ENCODE measurements at places on chromosomes 5 and 9.

DNA sequence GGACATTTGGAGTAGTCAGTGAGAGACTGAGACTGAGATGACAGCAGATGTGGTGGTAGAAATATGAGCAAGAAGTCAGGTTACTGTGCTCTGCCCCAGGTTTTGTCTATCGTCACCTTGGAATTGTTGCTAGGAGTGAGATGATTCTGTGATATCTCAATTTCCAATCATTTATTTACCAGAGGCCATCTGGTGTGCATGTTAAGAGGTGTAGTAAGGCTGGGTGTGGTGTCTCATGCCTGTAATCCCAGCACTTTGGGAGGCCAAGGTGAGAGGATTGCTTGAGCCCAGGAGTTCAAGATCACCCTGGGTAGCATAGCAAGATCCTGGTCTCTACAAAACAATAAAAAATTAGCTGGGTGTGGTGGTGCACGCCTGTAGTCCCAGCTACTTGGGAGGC lies 38.6 kb upstream of the CARTPT start:
- no peak for DNase-seq

GRCh38 chr9:116668970-116669695 lies 18.0 kb upstream of the TRIM32 start:
- DNase-seq = no peak

- DNase-seq = no peak
These were observed 16.5 kb downstream of the LVRN start for GRCh38 chr5:115978779-115979178.

DNA sequence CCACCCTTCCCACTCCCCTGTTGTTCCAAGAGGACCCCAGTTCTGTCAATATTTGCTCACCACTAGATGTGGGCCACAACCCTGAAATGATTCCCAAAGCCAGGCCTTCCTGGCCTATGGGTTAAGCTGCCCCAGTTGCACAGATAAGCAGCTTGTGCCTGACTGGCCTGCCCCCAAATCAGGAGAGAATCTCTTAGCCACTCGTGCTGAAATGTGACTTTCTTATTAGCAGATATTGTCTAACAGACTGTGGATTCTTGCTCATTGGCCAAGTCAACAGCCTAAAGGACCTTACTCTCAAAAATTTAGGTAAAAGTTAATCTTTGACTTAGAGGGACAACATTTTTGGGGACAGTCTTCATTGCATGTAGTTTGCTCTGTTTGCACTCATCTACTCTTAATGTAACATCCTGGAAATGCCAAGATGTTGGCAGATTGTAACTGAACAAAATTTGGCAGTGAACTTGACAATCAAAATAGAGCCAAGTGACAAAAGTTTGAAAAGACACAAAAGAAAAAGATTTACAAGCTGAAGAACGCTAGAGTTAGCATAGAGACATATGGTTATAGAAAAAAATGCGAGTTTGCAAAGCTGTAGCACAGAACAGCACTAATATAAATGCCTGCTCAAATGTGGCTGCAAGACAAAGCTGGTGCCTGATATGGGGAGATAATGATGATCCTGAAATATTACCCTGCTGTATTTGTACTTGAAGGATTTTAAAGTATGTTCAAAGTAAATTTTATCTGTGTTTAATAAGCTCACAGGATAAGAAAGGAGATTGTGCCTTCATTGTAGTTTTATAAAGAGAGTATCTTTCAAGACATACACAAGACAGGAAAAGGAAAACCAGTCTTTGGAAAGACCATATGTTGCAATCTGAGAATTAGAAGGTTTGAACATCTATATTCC lies 29.0 kb upstream of the FSD1L start:
- DNase-seq = no peak

- no peak for DNase-seq
These were observed 15.0 kb downstream of the TRPC7 start for GRCh38 chr5:136350343-136350742.

DNA sequence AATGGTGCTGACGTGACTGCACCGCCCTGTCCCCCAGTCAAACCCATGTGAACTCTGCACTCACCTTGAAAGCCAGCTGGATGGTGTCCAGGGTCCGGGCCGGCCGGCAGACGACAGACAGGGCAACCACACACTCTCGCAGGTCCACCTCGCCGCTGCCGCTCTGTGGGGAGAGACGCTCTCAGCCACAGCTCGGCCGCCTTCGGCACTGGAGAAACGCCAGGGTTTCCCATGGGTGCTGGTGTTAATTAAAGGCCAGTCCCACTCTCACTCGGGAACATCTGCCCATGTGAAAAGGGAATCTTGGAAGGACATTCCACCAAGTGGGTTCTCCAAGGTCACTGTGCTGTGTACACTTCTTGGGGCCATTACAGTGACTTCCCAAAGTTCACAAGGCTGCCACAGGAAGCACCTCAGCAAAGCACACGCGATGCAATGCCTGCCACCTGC lies 25.5 kb upstream of the SLC6A3 start:
- DNase-seq = no peak

- no peak for DNase-seq
These were observed 266.8 kb downstream of the NDUFS4 start for GRCh38 chr5:53827211-53827651.

DNA sequence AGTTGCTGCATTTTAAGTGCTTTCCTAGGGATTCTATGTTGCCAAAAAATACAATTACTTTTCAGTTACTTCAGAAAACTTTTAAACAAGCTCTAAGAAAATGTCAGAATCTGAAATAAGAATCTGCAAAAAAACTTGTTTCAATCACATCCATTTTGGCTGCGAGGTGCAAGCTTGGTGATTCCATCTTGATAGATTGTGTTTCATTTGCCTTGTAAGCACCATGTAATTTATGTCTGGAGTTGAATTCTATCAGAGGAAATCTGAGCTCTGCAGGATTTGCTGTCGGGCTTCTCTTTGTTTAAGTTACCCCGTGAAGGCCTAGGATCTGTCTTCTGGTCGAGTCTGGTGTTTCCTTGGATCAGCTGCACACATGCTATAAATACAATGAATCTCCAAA lies 40.4 kb upstream of the MAN2A1 start:
- no peak for DNase-seq

DNA sequence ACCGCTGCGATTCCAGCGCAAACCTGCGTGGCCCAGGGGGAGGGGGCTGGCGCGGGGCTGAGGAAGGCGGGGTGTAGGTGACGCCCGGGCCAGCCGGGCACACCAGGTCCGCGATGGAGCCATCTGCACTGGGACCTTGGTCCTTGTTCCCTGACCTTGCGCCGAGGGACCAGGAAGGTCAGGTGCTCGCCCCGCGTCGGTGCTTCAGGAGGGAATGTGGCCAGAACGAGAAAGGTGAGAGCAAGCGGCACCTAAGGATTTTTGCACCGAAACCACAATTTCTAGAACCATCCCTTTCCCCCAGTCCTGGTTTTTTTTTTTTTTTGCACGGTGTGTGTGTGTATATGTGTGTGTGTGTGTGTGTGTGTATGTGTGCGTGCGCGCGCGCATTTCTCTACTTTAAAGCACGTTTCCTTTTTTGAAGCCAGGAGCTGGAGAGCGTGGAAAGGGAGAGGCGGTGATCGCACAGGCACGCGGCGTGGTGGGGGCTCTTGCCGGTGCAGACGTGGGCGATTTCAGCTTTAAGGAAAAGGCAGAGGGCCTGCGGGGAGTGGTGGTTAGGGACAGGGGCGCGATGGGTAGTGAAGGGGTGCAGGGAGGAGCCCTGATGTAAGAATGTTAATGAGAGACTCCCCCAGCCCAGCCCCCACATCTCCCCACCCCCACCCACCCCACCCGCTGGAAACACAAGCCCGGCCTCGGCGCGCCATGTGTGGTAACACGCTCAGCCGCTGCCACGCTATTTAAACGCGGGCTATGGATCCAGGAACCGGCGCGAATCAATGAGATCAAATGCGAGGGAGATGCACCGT lies at the start of gene NPR3:
NPR3 (plus strand) TSS at position 772 of the 812 bp plus-strand sequence. CDS start 456 bp downstream, outside the sequence.
- no peak for DNase-seq

DNA sequence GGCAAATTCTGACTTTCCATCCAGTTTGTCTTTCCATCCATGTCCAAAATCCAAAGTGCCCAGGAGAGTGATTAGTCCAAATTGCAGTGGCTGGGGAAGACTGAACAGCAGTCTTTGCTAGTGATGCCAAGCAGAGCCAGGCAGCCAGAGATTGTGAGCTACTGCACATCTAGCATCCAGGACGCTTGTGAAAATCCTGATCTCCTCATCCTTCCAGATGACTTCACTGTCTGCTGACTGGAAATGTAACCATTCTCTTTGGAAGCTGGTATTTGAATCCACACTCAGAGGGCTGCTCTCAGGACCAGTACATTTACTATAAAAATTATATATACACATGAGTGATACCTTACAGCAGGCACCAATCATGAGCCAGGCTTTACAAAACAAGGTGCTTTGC lies 49.6 kb downstream of the MACROH2A1 start:
- no peak for DNase-seq

GRCh38 chr9:133396952-133397351 lies 20.8 kb downstream of the STKLD1 start:
- DNase-seq = no peak

DNA sequence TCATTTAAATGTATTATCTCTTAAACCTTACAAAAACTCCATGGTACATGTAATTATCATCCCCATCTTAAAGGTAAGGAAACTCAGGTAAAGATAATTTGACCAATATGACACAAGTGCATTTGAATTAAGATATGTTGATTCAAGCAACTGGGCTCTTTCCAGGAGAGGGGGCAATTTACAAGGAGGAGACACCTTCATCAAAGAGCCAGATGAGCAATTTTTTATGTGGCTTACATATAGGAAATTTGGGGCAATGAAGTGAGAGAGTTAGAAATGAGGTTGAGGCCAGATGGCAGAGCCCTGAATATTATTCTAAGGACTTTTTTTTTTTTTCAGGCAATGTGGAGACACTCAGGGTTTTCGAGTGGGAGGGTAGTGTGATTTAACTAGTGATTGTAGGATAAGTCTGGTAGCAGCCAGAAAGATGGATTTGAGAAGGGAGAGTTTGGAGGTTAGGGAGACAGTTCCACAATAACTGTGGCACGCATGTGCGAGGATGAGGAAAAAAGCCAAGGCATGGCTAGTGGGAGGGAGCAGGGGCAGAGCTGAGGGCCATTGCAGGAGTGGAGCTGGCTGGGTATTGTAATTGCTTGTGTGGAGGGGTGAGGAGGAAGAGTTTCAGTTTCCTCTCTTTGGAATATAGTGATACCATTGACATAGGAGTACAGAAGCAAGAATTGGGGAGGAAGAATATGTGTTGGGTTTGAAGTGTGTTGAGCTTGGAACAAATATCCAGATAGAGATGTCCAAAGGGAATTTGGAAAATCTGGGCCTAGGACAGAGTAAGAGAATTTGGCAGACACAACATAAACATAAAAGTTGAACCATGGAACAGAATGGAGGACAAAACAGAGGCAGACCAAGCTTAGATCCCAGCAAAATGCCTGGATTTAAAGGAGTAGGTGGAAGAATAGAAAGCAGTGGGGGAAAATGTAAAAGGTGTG lies 72.0 kb downstream of the ACTBL2 start:
- no peak for DNase-seq

DNA sequence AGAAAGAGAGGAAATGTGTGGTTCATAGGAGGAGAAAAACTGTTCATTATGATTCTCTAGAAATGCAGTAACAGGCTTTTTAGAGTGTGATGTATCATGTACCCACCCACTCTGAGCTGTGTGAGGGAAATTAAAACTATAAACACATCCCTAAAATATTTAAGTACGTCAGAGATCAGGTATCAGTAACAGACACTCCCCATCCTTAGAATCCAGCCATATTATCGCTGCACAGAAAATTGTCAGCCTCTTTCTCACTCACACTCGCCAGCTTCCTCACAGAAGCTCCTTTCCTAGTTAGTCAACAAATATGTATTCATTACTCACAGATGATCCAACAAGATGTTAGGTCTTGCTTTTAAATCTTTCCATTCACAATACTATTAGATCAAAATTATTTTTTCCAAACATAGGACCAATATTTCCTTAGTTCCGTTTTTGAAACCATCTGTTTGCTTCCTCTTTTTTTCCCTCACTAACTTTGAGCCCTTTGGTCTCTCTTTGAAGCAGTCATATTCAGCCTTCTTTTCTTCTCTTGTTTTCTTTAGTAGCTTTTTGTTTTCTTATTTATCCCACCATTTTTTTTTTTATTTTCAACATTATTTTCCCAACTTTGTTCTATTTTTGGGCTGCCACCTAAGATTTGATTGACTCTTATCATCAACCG lies 13.6 kb upstream of the MAST4 start:
- DNase-seq = no peak

- no peak for DNase-seq
These were observed 26.9 kb upstream of the CEMIP2 start for GRCh38 chr9:71795097-71795813.

DNA sequence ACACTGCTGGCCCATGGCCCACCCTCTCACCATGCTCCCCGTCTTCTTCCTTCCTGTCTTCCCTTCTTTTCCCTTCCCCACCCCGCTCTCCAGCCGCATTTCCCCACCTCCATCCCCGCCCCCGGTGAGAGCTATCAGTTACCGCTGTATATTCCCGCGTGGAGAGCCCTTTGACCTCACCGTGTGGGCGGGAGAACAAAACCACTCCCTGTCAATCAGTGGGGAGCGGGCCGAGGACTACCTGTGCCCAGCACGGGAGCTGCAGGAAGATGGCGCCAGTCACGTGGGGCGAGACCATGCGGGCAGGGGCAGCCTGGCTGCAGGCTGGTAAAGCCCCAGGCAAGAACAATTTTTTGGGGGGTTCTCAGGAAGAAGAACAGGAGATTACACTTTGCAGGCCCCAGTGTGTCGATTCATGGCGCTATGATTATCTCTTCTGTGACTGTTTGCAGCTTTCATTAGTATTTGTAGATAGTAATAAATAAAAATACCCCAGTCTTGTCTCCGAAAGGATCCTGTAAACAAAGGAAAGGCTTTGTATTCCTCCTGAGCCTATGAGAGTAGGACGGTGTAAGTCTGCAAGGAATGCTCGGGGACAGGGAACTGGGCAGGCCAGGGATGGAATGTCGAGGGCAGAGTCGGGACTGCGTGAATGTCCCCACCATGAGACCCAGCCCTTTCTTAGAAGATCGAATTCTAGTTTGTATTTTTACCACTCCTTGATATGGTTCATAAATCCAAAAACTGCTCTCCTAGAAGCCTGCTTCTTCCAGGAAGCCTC lies 14.8 kb upstream of the DMRT1 start:
- no peak for DNase-seq

- DNase-seq = no peak
These were observed 447 bp downstream of the UBLCP1 start for GRCh38 chr5:159263569-159263905.

GRCh38 chr9:4979239-4979638 lies 5.8 kb upstream of the JAK2 start:
- no peak for DNase-seq

- no peak for DNase-seq
These were observed 11.0 kb upstream of the EXOSC2 start for GRCh38 chr9:130682421-130683121.

DNA sequence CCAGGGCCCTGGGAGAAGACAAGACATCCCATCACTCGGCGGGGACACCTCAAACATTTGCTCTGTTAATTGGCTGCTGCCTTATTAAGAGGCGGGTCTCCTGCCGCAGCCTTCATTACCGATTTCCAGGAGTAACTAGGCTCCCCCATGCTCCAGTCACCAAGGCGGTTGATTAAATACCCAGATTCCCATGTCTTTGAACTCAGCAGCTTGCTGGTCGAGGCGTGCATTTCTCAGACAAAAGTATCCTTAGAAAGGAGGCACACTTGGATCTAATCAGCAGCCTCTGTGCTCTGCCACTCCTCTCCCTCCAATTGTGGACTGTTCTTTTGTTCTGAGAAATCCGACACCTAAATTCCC lies 228.8 kb downstream of the FSTL4 start:
- no peak for DNase-seq

Data from stimulated activated CD8-positive, alpha-beta memory T cell treated with anti-CD3 and anti-CD28 coated beads, Interleukin-15, amount 100 ng/mL, for 48 hours (primary cell).